ENCODE measurements at places on chromosomes 11 and 22. TPM values are rescaled to one million over a fixed set of nuclear protein-coding genes. Genes with fewer than 3 reads are reported as not detected.

The LIF gene
- total RNA-seq: 25.4 TPM

The SLC17A6 gene
- not detected for total RNA-seq

DNA sequence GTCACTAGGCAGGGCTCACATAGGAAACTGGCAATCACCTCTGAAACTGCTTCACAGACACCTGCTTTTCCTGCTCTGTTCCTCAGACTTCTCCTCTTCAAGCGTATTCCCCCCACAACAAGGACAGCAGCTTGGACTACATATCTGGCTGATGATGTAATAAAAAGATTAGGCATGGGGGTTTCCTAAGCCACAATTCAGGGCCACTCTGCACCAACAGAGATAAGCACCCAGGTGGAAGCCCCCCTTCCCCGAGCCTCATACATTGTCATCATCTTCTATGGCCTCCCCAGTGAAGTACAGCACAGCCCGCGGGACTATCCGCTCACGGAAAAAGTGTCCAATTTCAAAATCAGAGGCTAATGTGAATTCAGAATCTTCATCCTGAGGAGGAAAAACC, 25.0 kb upstream of the PHLDA2 start:
- DNase-seq: peak; percentile 58

The UBQLN3 gene
- total RNA-seq: not detected

The KREMEN1 gene
- total RNA-seq: 2.0 TPM

- DNase-seq: peak; percentile 62
These were observed 33.5 kb upstream of the TXNRD2 start for GRCh38 chr22:19974935-19975706.

DNA sequence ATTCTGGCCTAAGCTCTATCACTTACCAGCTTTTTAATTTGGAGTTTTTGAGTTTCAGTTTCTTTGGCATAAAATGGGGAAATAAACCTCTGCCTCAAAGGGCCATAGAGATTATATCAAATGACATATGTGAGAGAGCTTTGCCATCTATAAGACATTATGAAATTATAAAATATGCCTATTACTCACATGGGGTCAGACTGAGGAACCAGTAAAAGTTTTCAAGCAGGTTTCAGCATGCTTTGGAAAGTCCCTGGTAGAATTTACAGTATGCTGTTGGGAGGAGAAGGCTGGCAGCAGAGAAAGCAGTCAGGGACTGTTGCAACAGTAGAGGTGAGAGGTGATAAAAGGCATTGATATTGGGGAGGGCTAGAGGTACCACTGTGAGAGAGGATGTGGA, 13.6 kb upstream of the MTNR1B start:
- no peak for DNase-seq

DNA sequence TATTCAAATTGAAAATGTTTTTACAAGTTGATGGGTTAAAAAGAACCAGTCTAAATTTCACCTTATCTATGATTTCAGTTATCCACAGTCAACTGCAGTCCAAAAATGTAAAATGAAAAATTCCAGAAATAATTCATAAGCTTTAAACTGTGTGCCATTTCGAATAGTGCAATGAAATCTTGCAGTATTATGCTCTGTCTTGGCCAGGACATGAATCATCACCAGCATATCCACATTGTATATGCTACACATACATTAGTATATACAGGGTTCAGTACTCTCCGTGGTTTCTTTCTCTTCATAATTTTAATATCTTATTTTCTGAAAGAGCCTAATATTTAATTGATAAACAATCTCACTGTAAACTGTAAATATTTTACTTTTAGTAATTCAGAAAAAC, 45.9 kb downstream of the ARHGAP32 start:
- no peak for DNase-seq

DNA sequence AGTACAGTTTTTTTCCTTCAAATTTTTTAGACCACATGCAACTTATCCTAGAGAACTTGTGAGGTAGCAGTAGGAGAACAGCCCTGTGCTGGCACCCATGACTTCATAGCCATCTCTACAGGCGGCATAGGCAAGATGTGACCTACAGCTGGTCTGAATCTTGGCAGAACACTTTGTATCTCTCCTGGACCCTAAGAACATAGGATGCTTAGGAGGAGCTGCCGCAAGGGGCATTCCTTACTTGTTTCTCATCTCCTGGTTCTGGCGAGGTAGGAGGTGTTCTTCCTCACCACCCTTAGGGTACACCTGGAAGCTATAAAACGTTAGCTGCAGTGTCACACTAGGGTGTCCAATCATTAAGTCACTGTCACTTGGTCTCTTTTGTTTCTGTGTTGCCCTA, 16.4 kb downstream of the CWC15 start:
- no peak for DNase-seq

The PEX26 gene
- 15.9 TPM for total RNA-seq

GRCh38 chr11:125215976-125216375, 51.4 kb downstream of the PKNOX2 start:
- DNase-seq: no peak

DNA sequence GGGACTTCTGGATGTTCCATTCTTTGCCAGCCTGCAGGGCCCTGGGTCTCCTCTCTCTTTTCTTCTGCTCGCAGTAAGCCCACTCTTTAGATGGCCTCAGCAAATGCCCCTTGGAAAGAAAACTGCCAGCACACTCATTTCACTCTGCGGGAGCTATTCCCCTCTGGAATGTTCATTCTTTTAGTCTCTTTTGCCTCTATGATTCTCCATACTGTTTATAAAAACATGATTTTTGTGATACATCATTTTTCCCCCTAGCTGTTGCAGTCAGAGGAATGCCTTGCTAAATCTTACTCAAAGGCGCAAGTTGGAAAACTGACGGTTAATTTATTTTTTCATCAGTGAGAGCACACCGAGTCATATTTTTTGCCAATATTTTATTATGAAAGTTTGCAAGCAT, 184.9 kb downstream of the SNX19 start:
- no peak for DNase-seq

DNA sequence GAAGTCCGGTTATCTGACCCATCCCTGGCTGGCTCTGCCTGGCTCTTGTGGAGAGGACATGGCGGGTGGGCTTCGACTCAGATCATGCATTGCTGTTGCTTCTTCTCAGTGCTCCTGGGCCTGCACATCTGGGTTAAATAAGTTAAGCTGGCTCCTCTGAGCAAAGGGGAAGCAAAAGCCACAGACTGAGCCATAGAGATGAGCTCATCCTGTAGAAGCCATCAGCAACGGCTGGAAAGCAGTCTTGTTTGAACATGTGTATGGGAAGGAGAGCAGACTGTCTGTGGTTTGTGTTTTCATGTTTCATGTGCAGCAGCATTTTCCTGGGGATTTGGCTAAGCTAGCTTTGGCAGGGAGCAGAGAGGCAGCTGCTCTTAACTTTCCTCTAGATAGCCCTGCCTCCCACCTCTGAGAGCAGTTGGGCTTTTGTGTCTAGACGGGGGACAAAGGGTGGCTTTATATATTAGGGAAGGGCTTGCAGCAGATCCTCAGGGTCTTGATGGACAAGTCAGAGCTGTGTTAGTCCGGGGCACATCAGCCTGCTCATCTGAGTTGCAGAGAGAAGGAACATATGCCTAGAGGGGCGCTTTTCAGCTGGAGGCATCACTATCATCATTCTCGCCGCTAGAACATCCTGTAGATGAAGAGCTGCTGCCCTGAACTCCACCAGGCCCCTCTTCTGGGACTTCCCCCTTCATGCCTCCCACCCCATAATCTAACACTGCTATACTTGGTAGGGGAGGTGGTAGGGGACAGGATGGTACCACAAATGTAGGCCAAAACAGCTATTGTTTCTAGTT, 14.9 kb downstream of the DCPS start:
- DNase-seq: peak; percentile 52

The TYR gene
- not detected for total RNA-seq

DNA sequence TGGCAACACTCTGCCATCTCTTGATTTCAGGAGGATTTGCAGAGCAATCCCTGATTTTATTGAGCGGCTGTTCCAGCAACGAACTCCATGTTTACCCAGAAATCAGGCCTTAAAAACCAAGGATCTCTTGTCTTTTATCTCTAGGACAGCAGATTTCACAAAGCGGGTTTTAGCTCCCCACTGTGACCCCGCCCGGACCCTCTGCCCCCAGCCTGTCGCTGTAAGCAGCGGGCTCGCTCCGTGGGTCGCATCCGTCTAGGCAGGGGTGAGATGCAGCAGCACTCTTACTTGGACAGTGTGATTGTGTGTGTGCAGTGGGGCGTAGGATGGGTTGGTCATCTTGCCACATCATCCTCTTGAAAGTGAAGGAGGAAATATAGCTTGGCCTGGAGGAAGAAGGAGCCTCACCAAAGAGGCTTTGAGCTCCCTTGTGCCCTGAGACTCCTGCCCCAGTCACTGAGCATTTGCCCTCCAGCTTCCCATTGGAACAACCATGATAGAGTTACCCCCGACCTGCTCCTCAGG, 189.2 kb upstream of the TBCEL start:
- no peak for DNase-seq

The FGF19 gene
- total RNA-seq: not detected

DNA sequence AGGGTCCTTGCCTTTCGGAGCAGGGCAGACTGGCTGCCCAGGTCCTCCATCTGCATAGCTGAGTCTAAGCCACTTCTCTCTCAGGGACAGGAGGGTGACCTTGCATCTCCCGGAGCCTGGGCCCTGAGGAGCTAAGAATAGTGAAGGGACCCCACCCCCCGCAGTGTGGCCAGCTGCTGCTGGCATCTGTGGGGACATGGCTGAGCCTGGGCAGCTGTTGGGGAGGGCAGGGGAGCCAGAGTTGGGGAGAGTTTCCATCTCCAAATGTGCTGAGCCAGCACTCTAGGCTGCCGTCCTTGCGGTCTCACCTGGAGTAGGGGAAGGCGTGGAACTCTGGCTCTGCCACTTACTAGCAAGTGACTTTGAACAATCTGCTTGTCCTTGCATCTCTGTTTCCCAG, 34.8 kb upstream of the SHISAL1 start:
- no peak for DNase-seq

DNA sequence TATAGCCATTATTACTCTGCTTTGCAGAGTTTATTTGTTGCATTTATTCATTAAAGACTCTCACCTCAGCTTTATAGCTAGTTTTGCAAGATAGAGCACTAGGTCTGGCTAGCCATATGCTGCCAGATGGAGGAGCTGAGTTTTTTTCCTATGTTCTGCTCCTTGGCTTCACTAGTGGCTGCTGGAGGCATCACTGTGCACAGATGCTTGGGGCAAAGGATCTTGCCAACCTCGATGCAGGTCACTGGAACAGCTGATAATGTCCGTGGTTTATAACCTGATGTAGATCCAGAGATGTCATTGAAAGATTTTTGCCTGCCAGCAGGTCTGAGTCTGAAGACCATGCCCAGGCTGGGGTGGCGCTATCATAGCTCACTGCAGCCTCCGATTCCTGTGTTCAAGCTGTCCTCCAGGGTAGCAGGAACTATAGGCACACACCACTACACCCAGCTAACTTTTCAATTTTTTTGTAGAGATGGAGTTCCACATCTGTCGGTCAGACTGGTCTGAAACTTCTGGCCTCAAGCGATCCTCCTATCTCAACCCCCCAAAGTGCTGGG, 63.2 kb downstream of the PACS1 start:
- no peak for DNase-seq

DNA sequence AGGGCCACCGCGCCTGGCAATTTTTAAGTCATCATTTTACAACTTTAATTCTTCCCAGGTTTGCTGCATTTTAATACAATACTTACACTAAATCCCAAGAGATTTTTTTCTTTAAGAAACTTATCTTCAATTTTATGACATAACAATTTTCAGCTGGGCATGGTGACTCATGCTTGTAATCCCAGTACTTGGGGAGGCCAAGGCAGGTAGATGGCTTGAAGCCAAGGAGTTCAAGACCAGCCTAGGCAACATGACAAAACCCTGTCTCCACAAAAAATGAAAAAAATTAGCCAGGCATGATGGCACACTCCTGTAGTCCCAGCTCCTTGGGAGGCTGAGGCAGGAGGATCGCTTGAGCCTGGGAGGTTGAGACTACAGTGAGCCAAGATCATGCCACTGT, 38.8 kb downstream of the CLDN25 start:
- DNase-seq: peak; percentile 3
